Fibroblast of lung (primary cell): ENCODE measurements at places on chromosomes 12 and 14.

GRCh38 chr12:26077915-26078702 lies 46.7 kb downstream of the BHLHE41 start:
- peak; percentile 12 for DNase-seq

DNA sequence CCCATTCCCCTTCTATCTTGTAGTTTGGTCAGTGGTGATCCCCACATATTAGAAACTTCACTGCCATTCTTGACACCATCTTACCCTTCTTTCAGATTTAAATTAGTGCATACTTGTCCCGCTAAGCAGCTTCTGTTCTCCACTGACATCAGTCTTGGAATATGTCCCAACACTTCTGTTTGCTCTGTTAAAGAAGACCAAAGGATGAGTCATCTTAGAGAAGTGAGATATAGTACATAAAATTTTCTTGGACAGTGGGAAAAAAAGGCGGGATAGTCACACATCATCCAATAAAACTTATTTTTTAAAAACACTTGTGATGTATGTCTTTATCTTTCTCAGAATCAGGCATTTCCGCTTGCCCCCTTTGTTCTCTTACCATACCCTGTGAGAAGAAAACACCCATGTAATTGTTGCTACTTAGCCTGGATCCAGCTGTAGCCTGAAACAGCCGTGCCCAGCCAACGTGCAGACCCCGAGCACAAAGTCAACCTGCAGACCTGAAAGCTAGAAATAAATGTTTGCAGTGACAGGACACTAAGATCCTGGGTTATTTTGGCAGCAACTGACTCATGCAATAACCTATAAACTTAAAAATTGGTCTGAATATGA lies 100.1 kb upstream of the PDE3A start:
- peak; percentile 7 for DNase-seq

- no peak for DNase-seq
These were observed 61.1 kb downstream of the RASSF9 start for GRCh38 chr12:85775091-85775490.

DNA sequence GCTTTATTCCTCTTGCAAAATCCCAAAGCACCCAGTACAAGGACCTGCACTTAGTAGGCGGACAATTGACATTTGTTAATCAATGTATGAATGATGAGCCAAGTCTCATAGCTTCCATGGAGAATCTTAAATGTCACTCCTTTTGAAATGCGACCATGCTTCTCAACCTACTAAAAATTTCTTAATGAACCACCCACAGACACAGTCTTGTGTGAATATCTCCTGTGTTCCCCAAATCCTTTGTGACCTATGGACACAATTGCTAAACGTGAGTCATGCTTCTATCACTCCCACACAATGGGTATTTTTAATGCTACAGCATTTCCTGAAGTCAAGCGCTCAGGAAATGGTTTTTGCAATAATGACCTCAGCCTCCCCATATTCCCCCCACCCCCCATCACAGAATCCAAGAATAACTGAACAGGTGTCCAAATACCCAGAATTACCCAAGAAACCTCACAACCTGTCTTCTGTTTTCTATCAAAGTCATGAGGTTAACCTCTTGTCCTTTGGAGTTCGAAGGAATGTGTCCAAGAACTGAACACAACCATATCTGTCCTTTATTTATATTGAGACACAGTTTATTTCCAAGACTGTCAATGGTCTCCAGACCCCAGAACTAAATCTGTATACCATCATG lies 163.6 kb upstream of the PLEKHG7 start:
- peak; percentile 69 for DNase-seq

GRCh38 chr14:24483604-24484252 lies 24.3 kb downstream of the CMA1 start:
- peak; percentile 42 for DNase-seq

- no peak for DNase-seq
These were observed 151.0 kb downstream of the BCAT1 start for GRCh38 chr12:24797901-24798300.

GRCh38 chr14:82565825-82566224 lies 1032.2 kb upstream of the SEL1L start:
- no peak for DNase-seq

- no peak for DNase-seq
These were observed 70.1 kb upstream of the GPATCH2L start for GRCh38 chr14:76081642-76082041.

- DNase-seq = no peak
These were observed 1.3 kb upstream of the ESYT1 start for GRCh38 chr12:56126732-56127239.

- DNase-seq = no peak
These were observed 23.4 kb downstream of the LTBR start for GRCh38 chr12:6407236-6407954.

- no peak for DNase-seq
These were observed 40.1 kb upstream of the EPS8 start for GRCh38 chr12:15829255-15829654.

DNA sequence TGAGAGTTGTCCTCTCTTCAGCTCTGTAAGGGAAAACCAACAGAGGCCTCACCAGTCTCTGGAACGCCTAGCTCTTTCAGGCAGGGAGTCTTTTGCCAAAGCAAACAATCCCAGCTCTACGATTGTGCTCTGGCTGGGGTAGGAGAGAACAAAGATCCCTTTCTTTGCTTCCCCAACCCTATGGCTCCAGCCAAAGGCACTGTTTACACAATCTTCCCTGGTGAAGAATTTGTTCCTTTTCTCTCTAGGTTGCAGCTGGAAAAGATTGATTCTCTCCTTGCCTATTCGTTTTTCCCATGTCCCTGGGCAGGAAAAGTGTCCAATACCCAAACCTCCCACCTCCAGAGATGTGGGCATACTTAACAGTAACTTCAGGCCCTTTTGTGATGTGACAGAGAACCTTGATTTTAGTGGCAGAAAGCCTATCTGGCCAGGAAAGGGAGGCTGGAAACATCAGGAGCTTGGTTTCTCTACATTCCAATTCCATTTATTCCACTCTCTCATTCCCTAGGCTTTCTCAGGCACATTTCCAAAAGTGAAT lies 16.8 kb downstream of the ATP5MC2 start:
- DNase-seq = peak; percentile 93

- no peak for DNase-seq
These were observed 553.0 kb downstream of the RPS29 start for GRCh38 chr14:49033131-49033530.

DNA sequence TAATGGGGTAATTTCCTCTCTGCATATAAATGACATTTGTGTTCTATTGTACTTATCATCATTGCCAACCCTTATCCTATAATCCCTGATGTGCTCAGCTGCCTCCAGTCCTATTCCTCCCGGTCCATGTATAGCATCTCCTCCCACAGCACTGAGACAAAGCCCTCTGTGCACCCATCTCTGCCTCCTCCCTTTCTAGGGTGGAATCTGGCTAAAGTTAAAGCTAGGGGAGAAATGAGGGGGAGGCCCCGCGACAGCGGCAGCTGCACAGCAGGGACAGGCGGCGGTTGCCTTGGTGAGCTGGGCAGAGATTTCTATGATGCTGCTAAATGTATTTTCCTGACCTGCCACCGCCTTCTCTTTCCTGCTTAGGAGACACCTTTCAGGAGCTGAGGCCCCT lies 12.8 kb upstream of the ZDHHC22 start:
- DNase-seq = no peak

DNA sequence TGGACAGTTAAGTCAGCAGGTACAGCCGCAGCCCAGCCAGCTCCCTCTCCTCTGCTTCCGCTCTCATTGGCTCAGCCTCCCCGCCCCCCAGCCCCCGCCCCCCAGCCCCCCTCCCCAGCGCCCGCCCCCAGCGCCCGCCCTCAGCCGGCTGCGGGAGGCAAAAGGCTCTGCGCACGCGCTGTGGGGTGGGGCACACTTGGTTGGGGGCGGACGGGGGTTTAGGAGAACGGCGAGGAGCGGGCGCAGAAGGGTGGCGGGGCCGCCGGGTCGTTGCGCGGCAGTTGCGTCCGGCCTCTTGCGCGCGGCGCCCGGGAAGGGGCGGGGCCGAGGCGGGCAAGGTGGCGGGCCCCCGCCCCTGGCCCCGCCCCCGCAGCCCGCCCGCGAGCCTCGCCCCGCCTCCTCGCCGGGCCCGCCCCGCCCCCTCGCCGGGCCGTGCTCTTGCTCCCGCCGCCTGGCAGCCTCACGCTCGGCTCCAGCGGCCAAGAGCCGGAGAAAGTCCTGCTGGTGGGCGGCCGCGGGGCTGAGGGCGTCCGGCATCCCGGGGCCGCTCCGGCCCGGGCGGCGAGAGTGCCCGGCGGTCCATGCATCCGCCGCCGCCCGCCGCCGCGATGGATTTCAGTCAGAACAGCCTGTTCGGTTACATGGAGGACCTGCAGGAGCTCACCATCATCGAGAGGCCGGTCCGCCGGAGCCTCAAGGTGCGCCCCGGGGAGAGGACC lies at the start of gene PPP4R4:
Gene PPP4R4, plus strand, starts transcription at position 438 of the 719 bp plus-strand sequence. Its CDS starts 144 bp downstream, at position 582.
- peak; percentile 72 for DNase-seq

DNA sequence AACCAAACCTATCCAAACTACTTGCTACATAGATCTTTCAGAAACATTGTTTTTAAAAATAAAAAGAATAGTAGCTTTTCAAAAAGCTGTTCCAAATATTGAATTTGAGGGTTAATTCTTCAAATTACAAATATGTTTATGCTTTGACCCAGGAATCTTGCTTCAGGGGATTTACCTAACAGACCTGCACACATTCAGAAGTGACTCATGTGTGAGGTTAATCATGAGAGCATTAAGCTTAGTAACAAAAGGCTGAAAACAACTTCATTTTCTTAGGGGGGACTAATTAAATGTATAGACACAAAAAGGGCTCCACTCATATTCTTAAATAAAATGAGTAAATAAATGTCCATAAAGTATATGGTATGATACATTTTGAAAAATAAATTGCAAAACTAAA lies 672.4 kb upstream of the FLRT2 start:
- DNase-seq = no peak

DNA sequence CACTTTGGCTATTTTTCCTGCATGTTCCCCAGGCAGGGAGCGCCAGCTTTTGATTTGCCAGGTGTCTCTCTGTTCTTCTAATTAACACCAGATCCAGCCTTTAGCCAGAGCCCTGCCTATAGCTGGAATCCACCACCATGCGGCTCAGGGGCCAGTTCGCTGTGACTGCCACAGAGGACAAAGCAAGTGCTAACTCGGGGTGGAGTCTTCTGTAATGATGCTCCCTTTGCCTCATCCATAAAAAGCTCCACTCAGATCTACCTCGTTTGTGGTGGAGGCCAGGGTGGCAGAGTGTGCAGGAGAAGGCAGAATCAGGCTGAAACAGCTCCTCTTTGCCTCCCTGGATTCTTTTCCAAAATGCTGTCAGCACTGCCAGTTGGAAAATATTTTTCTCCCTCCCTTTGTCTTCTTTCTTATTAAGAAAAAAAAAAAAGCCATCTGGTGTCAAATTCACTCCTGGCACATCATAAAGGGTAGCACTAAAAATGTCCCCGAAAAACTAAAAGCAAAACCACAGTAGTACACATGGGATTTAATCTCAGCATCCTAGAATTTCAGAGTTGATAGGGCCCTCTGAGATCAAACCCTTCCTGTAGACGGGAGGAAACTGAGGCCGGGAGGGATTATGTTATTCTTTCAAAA lies 18.0 kb upstream of the CTDSP2 start:
- peak; percentile 71 for DNase-seq

GRCh38 chr14:93083917-93084316 lies 31.8 kb downstream of the ITPK1 start:
- DNase-seq = no peak

DNA sequence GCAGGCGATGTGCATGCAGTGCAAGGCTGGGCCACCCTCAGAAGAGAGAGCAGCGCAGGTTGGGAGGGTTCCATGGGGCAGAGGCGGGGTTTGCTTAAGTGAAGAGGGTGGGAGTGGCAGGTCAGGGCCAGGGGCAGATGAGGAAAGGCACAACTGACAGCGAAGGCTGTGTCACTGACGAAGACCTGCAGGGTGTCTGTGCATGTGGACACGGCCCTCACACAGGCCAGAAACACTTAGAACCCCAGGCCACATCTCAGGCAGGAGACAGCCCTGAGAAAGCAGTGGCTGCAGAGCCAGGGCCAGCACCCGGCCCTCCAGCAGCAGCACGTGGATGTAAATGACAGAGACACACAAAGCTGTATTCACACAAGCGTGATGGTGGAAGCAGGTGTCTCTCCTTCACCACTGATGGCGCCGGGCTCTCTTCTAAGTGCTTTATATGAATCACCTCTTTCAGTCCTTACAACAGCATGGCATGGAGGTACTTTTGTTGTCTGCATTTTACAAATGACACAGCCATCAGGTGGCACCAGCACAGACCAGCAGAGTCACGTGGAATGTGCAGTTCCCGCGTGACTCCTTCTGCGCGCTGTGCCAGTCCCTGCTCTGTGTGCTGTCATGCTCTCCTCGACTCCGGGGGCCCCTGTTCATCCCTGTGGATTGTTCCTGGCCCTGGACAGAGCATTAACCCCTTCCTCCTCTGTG lies 54.6 kb downstream of the TSPAN11 start:
- DNase-seq = no peak
